ENCODE measurements at places on chromosomes 1 and 21.

GRCh38 chr1:225349826-225350225 lies 78.0 kb downstream of the LBR start:
- DNase-seq: no peak

- no peak for DNase-seq
These were observed 7.9 kb downstream of the KLHDC8A start for GRCh38 chr1:205348554-205349487.

GRCh38 chr1:11479375-11479979 lies 522 bp downstream of the DISP3 start:
- no peak for DNase-seq

- DNase-seq: no peak
These were observed 2.8 kb upstream of the PYGO2 start for GRCh38 chr1:154964359-154964758.

- no peak for DNase-seq
These were observed 52.8 kb downstream of the TNFSF18 start for GRCh38 chr1:172997941-172998361.

DNA sequence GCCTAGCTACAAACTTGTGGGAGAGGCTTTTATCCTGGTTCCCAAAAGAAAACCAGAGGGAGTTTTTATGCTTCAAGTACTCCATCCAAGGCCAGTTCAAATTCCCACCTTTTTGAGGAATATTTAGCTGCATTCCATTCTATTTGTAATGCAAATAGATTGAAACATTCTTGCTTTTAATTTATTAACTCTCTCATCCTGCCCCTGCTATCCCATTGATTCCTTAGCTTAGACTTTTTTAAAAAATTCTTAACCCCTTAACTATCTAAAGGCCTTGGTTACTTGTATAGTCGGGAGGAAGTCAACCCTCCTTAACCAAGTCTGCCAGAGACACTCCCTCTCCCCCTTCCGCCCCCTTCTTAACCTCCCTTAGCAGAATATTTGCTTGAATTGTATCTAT lies 2.5 kb upstream of the MOV10 start:
- DNase-seq: no peak

GRCh38 chr1:186569856-186570255 lies 108.9 kb upstream of the PDC start:
- DNase-seq: no peak

DNA sequence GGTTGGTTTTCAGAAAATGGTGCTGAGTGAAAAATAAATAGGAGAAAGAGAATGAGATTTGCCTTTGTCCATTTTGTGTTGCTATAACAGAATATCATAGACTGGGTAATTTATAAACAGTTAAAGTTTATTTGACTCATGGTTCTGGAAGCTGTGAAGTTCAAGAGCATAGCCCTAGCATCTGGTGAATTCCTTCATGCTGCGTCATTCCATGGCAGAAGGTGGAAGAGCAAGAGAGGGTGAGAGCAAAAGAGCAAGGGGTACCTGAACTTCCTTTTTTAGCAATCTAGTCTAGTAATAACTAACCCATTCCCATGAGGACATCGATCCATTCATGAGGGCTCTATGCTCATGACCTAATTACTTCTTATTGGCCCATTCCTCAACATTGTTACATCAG lies 209.1 kb upstream of the ZP4 start:
- no peak for DNase-seq

GRCh38 chr1:117780687-117781475 lies 148.5 kb downstream of the GDAP2 start:
- no peak for DNase-seq

GRCh38 chr1:25178917-25179561 lies 53.3 kb downstream of the SYF2 start:
- DNase-seq: no peak

GRCh38 chr1:95080446-95080845 lies 7.7 kb upstream of the ALG14 start:
- DNase-seq: no peak

DNA sequence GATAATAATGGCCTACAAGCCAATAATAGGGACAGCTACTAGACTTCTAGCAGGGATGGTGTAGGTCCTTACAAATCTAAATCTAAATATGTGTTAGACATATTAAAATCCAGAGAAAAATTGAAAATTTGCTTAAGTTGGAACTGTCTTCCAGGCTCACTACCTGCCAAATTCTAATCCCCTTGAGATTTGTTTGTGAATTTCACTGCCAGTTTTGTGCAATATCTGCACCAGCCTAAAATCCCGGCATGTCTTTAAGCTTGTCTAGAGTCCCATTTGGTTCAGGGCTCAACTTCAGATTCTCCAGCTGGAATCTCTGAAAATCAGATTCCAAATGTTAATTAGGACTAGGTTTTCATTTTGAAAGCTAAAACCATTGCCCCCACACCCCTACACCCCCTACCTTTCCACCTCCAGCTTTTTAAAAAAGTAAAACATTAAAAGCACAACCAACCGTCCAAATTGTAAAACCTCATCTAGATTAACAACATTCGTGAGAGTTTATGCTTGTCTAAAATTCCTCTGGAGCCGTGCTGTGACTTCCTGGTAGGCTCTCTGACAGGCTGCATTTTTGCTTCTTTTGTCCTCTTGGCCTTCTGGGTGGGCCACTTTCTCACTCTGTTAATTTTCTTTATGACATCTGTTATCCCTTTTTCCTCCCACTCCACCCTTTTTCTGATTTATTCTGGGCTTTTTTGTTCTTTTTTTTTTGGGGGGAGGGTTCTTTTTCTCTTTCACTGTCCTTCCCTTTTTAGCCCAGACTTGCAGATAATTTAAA lies 348.7 kb downstream of the PAPPA2 start:
- DNase-seq: no peak

GRCh38 chr1:95301091-95301490 lies 67.1 kb downstream of the RWDD3 start:
- DNase-seq: no peak

- DNase-seq: no peak
These were observed 822.8 kb downstream of the BRINP3 start for GRCh38 chr1:189654906-189655305.

GRCh38 chr1:109687641-109688499 lies at the start of gene GSTM1:
TSS of gene GSTM1 (plus strand) at chr1:109687817. CDS start at chr1:109687874, 57 bp downstream.
- no peak for DNase-seq

DNA sequence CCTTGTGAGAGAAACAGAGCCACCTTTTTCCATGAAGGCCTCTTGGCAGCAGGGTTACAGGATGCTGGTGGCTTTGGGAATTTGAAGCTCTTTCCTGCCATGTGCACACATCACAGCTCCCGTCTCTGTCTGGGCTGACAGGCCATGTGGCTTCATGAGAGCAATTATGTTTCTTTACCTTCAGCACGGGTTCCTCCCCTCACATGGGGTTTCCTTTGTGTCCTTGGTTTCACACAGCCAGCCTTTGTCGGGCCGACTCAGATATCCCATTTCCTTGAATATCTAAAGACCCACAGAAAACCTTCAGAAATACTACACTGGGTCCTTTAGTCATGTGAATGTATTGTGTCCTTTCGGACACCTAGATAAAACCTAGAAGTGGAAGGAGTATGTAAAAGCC lies 7.1 kb downstream of the CLIC6 start:
- DNase-seq: no peak

- DNase-seq: no peak
These were observed 11.3 kb upstream of the OR2T8 start for GRCh38 chr1:247908766-247909165.

DNA sequence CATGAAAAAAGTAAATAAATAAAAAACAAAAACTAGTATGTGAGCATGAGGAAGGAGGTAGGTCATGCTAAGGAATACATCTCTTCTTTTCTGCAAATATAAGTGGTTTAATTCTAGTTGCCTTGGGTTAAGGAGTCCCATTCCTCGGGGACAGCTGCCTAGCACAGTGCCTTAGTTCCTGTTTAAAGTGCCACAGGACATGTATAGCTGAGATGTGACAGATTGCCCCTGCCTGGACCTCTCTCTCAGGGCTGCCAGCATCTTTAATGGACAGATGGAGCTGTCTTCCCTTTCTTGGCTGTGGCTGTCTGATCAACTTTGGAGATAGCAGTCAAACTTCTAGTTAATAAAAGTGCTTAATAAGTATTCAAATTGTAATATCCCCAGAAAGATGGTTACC lies 50.0 kb downstream of the TSEN15 start:
- no peak for DNase-seq

DNA sequence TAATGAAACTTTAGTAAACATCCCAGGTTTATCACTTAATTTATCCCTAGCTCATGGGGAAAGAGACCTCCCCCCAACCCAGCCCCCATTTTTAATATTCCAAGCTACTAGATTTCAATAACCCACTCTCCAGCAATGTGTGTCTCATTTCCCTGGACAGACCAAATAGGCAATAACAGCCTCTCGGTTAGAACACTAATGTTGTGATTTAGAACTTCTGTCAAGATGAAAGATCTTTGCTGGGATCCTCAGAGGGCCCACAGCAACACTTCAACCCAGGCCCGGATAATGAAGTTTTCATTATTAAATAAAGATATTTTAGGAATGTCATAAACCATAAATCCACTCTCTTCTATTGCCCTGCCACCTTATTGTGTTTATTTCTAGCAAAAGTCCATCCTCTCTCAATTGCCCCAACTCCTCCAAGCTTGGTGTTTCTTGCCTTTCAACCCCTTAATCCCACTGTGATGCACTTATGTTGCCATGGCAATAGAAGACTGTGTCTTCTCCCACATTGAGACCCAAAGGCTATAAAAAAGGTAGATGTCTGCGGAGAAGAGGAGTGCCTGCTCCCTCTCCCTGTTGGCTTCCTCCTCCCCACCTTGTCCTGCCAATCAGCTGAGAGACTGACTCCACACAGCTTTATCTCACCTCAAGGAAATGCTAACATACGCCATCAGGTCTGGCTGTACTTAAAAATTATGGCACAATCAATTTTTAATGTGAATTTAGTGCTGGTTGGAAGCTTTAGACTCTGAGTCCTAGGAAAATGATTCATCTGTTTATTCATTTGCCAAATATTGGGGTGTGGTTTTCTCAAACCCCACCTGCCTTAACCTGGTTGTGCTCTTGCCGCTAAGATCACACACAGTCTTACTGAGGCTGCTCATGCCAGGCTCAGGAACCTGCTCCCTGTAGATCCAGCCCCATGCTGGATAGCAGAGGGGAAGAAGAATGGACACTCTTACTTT lies 258.3 kb upstream of the CAMK1G start:
- no peak for DNase-seq

- DNase-seq: no peak
These were observed 104.9 kb downstream of the BCAR3 start for GRCh38 chr1:93576746-93577145.

GRCh38 chr1:169289016-169289415 lies 78.6 kb downstream of the NME7 start:
- no peak for DNase-seq

DNA sequence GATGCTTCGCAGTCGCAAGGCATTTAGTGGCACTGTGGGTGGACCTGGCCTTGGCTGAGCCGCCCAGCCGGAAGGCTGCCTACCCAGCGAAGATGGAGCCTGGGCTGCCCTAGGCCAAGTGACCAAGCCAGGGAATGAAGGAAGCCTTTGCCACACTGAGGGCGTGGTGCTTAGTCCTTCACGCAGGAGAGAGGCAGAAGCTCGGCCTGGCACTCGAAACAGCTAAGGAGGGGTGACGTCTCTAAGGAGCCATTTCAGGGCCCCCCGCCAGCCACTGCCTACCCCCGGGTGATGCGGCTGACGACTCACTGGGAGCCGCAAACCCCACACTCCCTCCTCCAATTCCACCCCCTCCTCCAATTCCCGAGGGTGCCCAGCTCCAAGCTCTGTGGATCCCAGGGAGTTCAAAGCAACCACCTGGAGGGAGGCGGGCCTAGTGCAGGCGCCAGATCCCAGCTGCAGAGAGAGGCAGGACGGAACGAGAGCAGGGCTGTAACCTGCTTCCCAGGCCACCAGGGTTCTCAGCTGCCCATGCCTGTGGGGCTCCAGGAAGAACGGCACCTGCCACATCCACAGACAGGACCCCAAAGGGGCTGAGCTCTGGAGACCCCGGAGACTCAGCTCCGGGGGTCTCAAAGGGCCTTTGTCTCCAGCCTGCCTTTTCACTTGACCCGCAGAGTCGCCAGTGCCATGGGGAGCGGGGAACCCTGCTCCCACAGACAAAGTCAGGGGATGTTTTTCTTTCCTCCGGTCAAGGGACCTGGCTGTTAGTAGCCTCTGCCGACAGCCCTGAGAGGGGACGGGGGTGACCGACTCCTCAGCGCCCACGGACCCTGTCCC lies 75.8 kb downstream of the ARHGEF16 start:
- no peak for DNase-seq

- DNase-seq: peak; percentile 31
These were observed 8.1 kb upstream of the TMEM183A start for GRCh38 chr1:202998836-202999750.

DNA sequence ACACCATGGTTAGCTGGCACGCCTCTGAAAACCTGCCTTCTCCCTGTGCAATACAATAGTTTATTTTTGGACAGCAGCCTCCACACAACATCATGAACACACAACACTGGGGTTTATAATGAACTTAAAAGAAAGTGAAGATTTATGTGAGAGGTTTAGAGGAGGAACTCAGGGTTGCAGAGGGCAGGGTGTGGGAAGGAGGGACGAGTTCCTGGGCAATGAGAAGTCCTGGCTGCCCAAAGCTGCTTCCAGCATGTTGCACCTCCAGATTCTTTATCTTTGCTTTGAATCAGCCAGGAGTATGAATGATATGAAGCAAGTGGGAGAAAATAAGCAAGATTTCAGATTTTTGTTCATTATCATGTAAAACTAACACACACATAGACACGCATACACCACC lies 11.3 kb upstream of the LRRC8D start:
- no peak for DNase-seq

DNA sequence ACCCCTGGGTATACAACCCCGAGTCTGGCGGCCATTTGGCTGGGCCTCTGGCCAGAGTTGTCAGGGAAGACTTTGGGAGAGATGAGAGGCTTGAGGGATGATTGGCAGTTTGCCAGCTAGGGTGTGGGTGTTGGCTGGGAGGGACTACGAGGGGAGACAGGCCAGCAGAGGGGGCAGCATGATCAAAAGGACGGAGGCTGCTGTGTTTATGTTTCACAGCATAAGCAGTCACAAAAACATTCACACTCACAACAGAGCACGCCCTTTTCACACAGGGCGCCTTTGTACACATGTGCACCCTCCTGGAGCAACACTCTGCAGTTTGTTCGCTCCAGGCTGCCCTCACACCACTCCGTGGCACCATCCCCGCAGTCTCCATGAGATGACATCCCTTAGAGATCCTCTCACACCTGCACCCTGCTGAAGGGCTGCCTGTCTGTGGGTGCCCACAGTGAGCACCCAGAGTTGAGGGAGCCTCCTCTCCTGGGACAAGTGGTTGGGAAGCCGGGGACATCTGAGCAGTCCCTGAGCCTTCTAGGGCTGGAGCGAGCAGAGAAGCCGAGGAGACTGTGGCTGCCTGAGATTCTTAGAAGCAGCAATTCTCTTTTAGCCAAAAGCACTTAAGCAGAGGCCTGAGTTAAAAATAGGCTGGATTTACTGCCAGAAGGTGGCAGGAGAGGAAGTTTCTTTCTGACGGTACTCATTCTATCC lies 15.4 kb downstream of the EFNA3 start:
- DNase-seq: no peak

Measured in NCI-H2107 (cell line).